ENCODE measurements at places on chromosomes 5 and 9.
A peak's percentile ranks its signal among the peaks of the same experiment; 100 is the strongest.

- no peak for DNase-seq
Measured at GRCh38 chr5:32030222-32030621, 143.9 kb downstream of the GOLPH3 start.

GRCh38 chr5:151589878-151590570, 1.1 kb downstream of the FAT2 start:
- DNase-seq: no peak

GRCh38 chr5:122182491-122182921, 53.2 kb downstream of the ZNF474 start:
- DNase-seq: peak; percentile 79

DNA sequence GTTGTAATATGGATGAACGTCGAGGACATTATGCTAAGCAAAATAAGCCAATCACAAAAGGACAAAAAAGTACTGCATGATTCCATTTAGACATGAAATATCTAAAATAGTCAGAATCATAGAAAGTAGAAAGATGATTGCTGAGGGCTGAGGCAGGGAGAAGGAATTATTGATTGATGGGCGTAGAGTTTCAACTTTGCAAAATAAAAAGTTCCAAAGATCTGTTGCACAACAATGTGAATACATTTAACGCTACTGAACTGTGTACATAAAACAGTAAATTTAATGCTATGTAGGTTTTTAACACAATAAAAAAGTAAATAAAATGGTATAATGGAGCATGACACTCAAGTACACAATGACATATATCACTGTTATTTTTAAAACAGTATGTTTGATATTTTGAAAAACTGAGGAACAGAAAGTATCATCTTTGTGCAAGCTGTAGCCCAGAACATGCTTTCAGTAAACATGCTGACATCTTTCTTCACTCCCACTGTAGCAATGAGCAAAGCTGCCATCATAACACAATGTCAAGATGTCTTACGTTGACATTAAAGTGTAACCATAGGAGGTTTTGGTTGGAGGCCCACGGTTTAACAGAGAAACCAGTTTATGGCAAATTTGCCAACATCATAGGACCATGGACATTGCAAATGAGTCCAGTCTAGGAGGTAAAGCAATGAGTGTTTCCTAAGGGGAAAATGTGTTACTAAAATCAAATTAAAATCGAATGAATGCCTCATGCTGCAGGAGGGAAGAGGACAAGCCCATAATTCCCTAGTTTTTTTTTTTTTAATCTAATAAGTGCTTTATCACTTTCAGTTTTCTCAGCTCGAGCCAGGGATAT, 125.8 kb upstream of the SGCD start:
- no peak for DNase-seq

- no peak for DNase-seq
Measured at GRCh38 chr5:32683125-32683524, 28.0 kb upstream of the NPR3 start.

- DNase-seq: no peak
Measured at GRCh38 chr5:96090215-96090614, 128.6 kb upstream of the ELL2 start.

- DNase-seq: no peak
Measured at GRCh38 chr5:154612666-154613065, 134.6 kb upstream of the HAND1 start.

DNA sequence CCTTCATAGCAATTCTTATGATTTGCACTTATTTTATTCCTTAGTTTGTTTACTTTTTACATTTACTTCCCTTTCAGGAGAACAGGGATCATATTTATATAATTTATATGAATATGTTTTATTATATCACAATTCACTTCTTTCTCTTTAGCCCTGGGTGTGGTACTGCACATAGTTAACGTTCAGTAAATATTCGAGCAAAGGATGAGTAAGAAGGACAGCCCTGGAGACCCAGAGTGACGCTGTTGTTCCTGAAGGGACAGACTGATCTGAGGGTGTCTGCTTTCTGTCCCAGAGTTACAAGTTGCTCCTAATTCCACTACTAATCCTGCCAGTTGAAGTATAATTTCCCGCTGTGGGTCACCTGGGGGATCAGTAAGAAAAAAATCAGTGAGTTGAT, 366.1 kb downstream of the DMRT2 start:
- DNase-seq: no peak

- DNase-seq: no peak
Measured at GRCh38 chr5:97580746-97581145, 397.7 kb upstream of the RIOK2 start.

DNA sequence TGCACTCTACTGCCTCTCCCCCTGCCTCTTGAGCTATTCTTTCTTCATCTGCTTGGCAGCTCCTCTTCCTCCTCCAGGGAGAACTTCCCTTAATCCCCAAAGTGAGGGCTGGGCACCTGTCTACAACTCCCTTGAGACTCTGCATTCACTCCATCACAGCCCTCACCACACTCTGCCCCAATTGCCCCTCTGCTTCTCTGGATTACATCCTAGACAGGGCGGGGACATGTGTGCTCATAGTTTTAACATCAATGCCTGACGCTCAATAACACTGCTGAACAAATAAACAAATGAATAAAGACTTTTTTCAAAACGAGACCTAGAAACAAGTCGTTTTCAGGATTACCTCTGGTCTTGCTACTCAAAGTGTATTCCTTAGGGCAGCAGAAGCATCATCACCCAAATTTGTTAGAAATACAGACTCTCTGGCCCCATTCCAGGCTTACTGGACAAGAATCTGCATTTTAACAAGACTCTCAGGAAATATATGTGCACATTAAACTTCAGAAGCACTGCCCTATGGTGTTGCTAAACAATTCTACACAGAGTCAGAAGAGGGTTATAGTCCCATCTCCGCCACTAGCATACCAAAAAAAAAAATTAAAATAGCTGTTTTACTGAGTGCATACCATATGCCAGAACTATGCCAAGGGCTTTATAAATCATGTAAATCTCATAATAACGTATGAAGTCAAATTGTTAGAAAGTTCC, 115.6 kb downstream of the CDK5RAP2 start:
- DNase-seq: no peak

GRCh38 chr5:27252911-27253310, 214.5 kb upstream of the CDH9 start:
- no peak for DNase-seq

- no peak for DNase-seq
Measured at GRCh38 chr5:54520940-54521339, 3.4 kb downstream of the SNX18 start.

GRCh38 chr5:96780626-96781025, 27.1 kb downstream of the ERAP1 start:
- DNase-seq: peak; percentile 18

GRCh38 chr5:126106029-126106428, 317.2 kb upstream of the GRAMD2B start:
- DNase-seq: no peak

- no peak for DNase-seq
Measured at GRCh38 chr9:135329571-135330306, 149.8 kb upstream of the PPP1R26 start.

GRCh38 chr5:157828105-157828943, 30.6 kb downstream of the CLINT1 start:
- DNase-seq: no peak

DNA sequence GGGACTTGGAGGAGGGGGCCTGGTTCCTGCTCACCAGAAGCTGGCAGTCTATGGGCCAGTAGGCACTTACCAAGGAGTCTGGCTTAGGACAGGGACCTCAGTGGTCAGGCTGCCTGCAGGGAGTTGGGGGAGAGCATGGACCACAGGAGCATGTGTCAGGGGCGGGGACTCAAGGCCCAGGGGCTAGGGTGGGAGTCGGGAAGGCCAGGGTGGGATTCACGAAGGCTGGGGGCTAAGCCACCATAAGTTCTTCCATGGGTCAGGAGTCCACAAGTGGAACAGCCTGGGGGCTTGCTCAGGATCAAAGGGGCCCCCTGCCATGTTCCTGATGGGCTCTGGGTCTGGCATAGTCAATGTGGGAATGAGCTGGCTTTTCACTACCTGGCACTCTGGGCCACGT, 11.5 kb upstream of the SLC25A48 start:
- DNase-seq: no peak

- DNase-seq: no peak
Measured at GRCh38 chr5:58412081-58412480, 47.8 kb downstream of the PLK2 start.
